Activated CD4-positive, alpha-beta T cell treated with anti-CD3 and anti-CD28 coated beads for 1 hour (primary cell): ENCODE measurements at places on chromosomes 1 and 21.

DNA sequence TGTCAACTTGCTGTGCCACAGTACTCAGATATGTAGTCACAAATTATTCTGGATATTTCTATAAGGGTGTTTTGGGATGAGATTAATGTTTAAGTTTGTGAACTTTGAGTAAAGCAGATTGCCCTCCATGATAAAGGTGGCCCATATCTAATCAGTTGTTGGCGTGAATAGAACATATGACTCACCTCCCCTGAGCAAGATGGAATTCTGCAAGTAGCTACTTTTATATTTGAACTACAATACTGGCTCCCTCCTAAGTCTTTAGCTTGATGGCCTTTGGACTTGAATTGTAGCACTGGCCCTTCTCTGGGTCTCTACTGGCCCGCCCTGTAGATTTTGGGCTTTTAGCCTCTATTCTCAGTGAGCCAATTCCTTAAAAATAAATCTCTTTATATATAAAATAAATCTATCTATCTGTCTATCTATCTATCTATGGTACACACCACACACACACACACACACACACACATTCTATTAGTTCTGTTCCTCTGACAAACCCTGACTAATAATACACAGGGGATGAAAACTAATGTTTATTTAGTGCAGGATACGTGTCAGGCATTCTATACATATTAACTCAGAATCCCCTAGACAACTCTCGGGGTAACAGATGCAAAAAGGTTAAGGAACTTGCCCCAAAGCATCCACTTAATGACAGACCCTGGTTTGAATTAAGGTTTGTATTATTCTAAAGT, 37.9 kb upstream of the PDC start:
- DNase-seq, result no peak

DNA sequence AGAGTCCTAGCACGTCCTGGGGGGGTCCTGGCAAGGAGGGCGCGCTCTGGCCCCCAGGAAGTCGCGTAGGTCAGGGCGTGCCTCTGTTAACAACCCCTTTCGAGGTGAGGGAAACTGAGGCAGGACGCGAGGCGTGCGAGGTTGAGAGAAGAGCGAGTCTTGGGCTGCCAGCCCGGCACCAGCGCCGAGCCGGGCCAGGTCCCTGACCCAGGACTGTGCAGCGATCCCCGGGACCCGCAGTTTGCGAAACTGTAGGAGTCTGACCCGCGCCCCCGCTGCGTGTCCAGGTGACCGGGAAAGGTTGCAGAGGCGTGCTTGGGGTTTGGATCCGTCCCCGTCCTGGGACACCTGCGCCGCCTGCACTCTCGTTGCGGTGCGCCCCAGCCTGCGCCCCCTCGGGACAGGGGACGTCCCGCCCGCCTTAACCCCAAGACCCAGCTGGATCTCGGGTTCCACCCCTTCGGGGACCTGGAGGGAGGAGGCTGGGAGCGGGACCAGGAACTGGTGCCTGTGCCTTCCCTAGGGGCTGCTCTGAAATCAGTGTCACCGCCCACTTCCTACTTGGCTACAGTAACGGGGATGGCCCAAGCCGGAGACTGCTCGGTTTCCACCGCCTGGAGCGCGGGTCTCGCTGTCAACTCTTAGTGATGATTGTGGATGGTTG, 493 bp downstream of the DISC1 start:
- DNase-seq, result peak; percentile 25

DNA sequence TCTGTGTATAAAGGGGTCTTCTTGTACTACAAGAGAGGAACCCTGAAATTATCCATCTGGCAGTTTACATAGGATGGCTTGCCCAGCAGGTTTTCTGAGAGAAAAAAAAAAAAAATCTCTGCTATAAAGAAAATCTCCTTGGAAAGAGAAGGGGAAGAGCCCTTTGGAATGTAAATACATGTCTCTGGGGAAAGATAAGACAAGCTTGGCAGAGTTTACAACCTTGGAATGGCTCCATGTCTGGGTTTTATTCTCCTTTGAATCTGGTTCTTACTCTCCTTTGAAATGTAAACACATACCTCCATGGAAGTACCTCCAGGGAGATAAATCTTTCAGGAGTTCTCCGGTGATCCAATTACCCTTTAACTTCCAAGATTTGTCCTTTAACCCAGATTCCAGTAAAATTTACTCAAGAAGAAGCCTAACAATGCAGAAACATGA, 45.1 kb upstream of the DNAH14 start:
- DNase-seq, result no peak

DNA sequence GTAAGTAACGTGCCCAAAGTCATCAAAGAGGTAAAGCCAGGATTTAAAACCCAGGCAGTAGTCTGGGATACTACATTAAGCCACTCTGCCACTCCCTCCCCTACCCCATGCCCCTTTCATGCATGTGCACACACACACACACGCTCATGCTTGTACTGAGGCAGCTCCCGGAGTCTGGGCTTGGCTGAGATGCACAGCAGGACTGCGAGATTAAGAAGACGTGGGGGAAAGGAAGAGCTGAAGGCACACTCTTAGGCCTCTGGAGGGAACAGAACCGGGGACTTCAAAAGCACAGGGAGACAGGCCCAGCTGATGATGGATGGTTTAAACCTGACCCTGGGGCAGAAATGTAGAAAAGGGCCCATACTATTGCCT, 98.3 kb downstream of the GLIS1 start:
- no peak for DNase-seq

- DNase-seq, result no peak
Observed at GRCh38 chr1:53462193-53462592, 3.0 kb downstream of the DMRTB1 start.

GRCh38 chr1:179016706-179017382, 8.8 kb upstream of the FAM20B start:
- no peak for DNase-seq

GRCh38 chr1:165248969-165249571, 107.4 kb downstream of the LMX1A start:
- DNase-seq, result no peak

- DNase-seq, result no peak
Observed at GRCh38 chr1:8678673-8679394, 138.6 kb downstream of the RERE start.

- DNase-seq, result no peak
Observed at GRCh38 chr1:15735304-15736037, 587 bp upstream of the SLC25A34 start.

DNA sequence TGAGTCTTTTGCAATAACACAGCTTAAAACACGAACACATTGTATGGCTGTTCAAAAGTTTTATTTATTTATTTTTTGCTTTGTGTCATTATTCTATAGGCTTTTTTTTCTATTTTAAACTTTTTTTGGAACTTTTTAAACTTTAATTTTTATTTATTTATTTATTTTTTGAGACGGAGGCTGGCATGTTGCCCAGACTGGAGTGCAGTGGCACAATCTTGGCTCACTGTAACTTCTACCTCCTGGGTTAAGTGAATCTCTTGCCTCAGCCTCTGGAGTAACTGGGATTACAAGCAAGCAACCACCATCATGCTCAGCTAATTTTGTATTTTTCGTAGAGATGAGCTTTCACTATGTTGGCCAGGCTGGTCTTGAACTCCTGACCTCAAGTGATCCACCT, 88.3 kb upstream of the GADD45A start:
- no peak for DNase-seq

GRCh38 chr1:229624521-229625070, 1.3 kb downstream of the TAF5L start:
- no peak for DNase-seq

DNA sequence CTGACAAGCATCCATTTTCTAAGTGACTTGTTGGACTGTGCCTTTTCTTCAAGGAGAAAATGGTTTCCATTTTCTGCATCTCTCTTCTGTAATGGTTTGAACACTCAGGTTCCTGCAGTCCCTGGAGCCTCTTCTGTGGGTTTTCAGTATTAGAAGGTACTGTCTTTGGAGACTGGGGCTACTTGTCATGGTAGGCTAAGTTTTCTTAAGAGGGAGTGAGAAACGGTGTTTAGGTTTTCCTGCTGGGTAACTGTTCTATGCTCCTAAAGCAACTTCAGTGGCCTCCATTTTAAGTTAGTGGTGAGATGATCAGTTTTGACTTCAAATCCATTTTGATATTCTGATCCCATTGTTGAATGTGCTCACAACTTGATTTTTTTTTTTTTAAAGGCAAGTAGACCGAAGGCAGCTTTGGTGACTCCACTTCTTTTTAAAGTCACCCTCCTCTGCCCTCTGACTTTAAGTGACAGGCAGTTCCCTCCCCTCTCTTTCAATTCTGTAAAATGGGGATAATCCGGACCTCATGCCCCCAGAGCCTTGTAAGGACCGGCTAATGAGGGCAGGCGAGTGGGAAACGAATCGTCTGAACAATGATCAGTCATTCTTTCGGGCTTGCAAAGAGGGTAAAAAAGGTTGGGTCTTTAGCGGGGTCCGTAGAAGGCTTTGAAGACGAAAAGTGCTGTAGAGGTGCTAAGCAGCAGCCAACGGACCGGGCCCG, 1.0 kb upstream of the ARID1A start:
- DNase-seq, result no peak

DNA sequence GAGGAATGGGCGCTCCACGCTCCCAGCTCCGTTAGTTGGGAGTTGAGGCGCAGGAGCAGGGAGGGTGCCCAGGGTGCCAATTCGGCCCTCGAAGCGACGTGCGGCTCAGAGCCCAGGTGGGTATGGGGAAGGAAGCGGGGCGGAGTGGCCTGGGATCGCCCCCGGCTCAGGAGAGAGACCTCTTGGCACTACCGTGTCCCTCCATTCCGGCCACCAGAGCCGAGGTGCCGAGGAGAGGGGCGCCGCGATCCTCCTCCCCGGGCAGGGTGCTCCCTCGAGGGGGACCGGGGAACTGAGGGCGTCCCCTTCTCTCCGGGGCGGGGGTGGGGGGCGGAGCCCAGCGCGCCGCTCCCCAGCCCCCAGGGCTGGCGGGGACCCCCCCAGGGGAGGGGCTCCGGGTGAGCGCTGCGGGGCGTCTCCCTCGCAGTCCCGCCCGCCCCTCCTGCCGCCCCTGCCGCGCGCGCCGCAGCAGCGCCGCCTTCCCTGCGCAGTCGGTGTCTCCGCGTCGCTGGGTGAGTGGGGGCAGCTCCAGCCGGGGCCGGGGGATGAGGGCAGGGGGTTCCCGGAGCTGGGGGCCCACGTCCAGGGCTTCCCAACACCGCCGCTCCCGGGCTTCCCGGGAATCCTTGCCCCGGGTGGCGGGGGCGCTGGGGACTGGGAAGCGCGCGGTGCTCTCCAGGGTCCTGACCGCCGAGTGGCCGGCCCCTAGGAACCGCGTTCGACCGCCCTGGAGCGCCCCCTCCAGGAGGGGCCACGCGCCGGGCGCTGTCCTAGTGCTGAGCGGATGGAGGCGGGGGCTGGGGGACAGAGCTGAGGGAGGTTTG, at the start of gene HPCA:
TSS of gene HPCA (plus strand) at position 488 of the 824 bp plus-strand sequence. CDS start 2,408 bp downstream, outside the sequence.
- DNase-seq, result no peak

GRCh38 chr1:47585141-47585902, 147.5 kb downstream of the FOXD2 start:
- DNase-seq, result no peak

GRCh38 chr1:167520711-167521206, 2.4 kb upstream of the CD247 start:
- DNase-seq, result no peak

GRCh38 chr1:175620376-175620775, 123.0 kb downstream of the TNR start:
- DNase-seq, result no peak
